NCI-H1417 treated with DMSO at 0.1 percent for 48 hours (cell line): ENCODE measurements at places on chromosomes 13 and 19.

DNA sequence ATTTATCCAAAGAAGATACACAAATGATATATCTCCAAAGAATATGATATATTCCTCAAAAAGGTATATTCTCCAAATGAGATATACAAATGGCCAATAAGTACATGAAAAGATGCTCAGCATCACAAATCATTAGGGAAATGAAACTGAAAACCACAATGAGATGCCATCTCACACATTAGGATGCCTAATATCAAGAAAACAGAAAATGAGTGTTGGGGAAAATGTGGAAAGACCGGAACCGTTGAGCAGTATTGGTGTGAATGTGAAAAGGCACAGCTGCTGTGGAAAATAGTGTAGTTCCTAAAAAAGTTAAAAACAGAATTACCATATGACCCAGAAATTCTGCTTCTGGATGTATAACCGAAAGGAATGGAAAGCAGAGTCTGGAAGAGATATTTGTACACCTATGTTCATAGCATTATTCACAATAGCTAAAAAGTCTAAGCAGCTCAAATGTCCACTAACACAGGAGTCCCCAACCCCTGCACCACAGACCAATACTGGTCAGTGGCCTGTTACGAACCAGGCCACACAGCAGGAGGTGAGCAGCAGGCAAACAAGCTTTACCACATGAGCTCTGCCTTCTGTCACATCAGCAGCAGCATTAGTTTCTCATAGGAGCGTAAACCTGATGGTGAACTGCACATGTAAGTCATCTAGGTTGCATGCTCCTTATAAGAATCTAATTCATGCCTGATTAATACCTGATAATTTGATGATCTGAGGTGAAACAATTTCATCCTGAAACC is 291.9 kb downstream of the PCDH20 start:
- no peak for DNase-seq

DNA sequence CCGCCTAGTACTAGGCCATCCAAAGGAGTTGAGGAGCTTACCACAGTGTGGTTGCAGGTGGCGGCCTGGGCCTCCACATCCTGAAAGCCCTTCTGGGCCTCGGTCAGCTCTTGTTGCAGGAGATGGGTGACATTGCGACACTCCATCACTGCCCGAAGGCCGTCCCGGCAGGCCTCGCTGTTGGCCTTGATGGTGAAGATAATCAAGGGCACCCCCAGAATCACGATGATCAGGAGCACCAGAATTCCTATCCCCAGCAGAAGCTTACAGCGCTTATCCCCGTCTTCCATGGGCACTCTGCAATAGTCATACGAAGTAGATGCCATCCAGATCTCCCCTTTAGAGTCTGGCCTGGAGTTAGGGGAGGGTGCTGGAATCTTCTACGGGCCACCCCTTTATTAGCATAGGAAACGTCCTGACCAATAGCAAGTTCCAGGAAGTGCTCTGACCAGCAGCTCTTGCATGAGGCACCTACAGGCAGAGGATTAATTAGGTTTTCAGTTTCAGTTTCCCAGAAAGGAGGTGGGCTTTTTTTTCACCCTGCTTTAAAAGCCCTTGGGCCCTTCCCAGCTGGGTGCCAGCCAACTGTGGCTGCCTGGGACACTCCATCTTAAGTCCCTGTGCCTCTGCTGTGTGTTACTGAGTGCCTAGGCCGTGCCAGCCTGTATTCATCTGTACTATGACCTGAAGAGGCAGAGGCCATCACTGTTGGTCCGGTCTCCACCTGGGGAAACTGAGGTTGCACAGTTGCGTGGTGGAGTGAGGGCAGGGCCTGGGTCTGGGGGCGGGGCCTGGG is at the start of gene BST2:
TSS of gene BST2 (minus strand) at position 381 of the 796 bp plus-strand sequence. CDS start at position 326, 55 bp downstream.
- DNase-seq: no peak

DNA sequence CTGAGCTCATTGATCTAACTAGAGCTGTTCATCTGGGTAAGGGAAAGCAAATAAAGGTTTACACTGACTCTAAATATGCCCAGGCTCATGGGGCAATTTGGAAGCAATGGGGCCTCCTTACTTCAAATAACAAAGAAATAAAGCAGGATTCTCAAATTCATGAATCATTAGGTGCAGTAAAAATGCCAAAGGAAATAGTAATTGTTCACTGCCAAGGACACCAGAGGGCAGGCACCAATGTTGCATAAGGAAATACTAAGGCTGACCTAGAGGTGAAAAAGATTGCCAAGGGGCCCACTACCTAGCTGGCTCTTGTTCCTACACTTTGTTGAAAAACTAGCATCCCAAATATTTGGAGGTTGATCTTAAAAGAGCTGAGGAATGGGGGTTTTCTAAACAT is 1686.7 kb upstream of the MIR17HG start:
- DNase-seq: no peak

GRCh38 chr13:102261316-102261715 is 140.5 kb downstream of the FGF14 start:
- no peak for DNase-seq

DNA sequence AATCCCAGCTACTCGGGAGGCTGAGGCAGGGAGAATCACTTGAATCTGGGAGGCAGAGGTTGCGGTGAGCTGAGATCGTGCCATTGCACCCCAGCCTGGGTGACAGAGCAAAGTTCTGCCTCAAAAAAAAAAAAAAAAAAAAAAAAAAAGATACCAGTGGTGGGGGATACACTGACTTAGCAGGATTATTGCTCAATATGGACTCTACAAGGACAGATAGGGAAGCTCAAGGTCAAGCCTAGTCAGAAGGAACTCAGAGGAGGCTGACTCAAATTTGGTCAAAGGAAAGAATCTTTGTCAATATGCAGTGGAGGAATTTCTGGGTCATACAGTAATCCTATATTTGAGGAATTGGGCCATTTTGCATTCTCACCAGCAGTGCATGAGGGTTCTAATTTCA is 6.7 kb upstream of the DIAPH3 start:
- DNase-seq: no peak

GRCh38 chr13:83883061-83883523 is 818 bp upstream of the SLITRK1 start:
- DNase-seq: no peak

GRCh38 chr13:48561466-48562235 is 28.8 kb upstream of the RCBTB2 start:
- DNase-seq: no peak

DNA sequence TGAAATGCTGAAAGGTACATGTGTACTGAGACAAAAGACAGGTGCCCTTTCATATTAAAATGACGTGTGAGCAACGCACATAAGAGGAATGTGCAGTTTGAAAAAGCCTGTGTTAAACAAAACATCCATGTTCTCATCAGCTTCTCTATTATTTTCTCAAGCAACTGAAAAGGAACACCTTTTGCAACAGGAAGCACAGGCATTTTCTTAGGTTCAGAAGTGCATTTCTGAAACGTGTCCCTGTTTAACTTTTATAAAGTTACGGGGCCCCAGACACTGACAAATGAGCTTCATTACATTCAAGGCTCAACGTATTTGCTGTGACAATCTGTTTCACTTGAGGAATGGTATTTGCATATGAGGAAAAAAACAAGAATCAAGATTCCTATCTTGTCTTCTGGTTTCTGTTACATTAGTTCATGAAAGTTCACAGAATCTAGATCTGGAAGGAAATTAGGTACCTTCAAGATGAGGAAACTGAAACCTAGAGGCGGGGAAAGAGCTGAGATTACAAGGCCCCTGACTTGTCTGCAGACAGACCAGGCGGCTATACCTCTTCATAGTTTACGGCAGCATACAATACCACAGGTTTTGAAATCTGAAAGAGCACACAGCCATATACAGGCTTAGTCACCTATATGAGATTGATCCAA is 431.7 kb downstream of the KLF12 start:
- no peak for DNase-seq

- no peak for DNase-seq
These were observed 22.3 kb downstream of the ZSWIM9 start for GRCh38 chr19:48192750-48193149.

DNA sequence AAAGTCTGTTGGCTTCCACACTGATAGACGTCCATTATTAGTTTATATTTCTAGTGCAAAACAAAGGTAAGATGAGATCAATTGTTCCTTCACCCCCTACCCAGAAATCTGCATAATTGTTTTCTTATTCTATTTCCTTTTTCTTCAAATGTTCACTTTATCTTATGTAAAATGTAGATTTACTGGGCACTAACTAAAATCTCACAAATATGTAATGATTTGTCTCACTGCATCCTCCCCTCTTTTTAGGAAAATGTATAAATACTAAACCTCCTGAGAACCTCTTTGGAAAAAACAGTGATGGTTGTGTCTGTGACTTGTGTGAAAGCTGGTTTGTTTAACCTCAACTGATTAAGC is 1377.2 kb upstream of the MIR17HG start:
- DNase-seq: no peak
